ENCODE measurements at places on chromosomes 4 and X.

GRCh38 chrX:121227888-121228287 lies 180.5 kb downstream of the GLUD2 start:
- no peak for DNase-seq

GRCh38 chr4:1109333-1109732 lies 4.0 kb downstream of the RNF212 start:
- no peak for DNase-seq

GRCh38 chrX:111164728-111165127 lies 68.7 kb downstream of the PAK3 start:
- DNase-seq, result no peak

DNA sequence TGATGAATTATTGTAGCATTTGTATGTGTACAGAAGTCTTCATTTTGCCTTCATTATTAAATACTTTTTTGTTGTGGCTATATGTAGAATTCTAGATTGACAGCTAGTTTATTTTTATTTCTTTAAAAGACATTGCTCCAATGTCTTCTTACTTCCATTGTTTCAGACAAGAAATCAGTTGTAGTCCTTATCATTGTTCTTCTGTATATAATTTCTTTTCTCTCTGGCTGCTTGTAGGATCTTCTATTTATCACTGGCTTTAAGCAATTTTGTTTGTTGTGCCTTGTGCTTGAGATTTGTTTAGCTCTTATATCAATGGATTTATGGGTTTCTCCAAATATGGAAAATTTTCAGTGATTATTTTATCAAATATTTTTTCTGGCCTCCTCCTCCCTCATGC lies 13.5 kb upstream of the GATB start:
- no peak for DNase-seq

GRCh38 chrX:25754399-25754798 lies 383.7 kb upstream of the MAGEB18 start:
- DNase-seq, result no peak

DNA sequence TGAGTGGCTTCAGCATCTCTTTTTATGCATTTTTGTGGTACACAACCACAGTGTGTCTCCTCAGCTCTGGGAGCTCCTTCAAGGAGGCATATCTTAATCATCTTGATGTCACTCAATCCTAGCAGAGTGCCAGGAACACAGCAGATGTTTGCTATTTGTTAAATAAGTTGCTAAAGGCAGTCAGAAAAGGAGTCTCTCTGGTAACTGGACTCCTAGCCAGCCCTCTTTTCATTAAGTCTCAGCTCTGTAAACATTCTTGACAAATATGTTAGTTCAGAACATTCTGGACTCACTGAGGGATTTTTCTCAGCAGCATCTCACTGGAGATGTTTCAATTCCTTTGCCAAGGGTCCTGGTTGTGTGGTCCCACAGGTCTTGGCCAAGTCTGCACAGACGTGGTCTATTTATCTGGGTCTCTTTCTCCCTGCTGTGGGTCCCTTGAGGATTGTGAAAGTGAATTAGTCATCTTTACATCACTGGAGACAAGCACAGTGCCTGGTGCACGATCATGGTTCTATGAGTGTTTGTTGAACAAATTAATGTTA lies 20.3 kb upstream of the FAM9C start:
- DNase-seq, result no peak

- no peak for DNase-seq
Measured at GRCh38 chr4:153075836-153076518, 128.3 kb upstream of the TRIM2 start.

GRCh38 chr4:40309250-40309774 lies 25.8 kb upstream of the CHRNA9 start:
- peak; percentile 94 for DNase-seq

DNA sequence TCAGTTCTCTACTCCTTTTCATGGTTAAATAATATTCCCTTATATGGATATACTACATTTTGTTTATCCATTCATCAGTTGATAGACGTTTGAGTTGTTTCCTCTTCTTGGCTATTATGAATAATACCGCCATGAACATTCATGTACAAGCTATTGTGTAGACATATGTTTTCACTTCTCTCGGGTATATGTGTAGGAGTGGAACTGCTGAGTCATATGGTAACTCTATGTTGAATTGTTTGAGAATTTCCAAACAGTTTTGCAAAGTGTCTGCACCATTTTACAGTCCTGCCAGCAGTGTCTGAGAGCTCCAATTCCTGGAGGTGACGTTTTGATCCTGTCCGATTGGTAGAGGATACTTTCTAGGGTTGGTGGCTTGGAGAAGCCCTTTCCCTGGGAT lies 23.6 kb downstream of the PLAC1 start:
- no peak for DNase-seq

- no peak for DNase-seq
Measured at GRCh38 chrX:151510203-151510602, 53.3 kb upstream of the PASD1 start.

DNA sequence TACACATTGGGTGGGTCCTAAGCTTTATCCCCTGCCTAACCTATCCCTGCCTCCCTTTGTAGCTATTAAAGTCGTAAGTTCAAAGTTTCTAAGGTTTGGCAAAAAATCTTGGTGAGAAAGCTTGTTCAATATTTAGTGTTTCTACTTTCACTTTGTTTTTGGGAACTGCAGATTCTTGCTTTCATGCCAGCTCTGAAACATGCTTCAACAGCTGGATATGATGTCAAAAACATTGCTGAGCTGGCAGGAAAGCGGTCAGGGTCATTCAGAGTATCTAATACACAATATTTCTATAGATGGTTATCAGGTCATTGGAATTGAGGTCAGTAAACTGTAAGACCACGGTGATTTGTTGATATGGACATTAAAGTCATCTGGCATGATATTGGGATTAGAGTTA lies 19.7 kb downstream of the CENPI start:
- DNase-seq, result no peak

GRCh38 chrX:107153005-107153404 lies 34.4 kb upstream of the RBM41 start:
- DNase-seq, result no peak

DNA sequence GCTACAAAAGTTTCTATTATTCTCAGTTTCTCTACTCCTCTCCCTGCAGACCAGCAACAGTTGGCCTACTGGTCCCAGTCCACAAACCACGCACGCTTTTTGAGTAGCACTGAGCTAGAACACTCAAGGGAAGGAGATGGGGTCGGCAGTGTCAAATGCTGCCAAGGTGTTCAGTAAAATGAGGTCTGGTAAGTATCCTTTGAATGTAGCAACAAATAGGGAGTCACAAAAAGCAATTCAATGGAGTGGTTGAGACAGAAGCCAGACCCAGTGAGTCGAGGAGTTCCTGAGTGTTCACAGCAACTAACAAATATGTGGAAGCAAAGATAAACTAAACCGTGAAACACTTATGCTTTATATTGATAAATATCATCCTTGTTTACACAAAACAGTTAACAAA lies 355.7 kb downstream of the MID1IP1 start:
- DNase-seq, result no peak

DNA sequence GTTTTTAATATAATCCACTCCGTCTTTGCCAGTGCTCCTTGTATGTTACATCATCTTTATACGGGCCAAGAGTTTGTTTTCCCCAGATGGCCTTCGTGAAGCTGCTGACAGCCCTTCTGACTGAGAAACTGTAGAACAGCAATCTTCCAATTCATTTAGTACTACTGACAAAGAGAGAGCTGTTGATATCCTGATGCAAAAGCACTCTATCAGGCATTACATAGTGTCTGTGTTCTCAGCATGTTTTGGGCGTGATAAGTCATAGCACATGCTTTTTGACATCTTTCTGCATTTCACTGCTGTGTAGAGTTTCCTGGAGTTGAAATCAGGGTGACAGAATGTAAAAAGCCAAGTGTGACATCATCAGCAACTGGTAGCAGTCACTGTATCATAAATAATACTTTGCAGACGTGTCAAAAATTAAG lies 746.3 kb upstream of the FAM241A start:
- DNase-seq, result no peak

- DNase-seq, result no peak
Measured at GRCh38 chr4:107760281-107760947, 40.4 kb upstream of the PAPSS1 start.

DNA sequence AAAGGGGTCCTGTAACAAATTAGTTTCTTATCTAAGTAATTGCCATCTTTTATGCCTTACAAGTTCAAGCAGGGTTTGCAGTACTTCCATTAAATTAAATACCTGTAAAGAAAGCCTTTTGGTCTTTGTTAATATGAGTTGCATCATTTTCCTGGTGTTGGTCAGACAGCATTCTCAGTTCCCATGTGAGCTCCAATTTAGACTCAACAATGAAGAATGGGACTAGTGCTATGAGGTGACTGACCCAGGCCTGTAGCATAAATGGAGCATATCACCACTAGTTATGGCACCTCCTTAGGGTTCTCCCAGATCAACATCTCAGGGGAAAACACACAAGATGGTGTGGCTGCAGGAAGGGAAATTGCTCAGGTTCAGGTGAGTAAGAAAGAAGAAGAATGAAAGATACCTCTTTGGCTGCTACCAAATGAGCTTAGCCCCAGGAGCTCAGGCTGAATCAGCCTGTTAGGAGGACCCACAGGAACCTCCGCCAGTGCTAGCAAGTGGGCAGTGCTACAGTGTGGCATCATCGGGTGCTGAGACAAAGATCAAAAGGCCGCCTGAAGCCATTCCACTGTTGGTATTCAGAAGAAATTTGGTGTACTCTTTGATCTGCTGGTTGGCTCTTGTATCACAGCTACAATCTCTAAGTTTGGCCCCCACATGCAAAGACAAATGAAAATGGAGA lies 1.8 kb downstream of the TTC29 start:
- no peak for DNase-seq

GRCh38 chr4:113773756-113774155 lies 12.2 kb upstream of the CAMK2D start:
- no peak for DNase-seq

DNA sequence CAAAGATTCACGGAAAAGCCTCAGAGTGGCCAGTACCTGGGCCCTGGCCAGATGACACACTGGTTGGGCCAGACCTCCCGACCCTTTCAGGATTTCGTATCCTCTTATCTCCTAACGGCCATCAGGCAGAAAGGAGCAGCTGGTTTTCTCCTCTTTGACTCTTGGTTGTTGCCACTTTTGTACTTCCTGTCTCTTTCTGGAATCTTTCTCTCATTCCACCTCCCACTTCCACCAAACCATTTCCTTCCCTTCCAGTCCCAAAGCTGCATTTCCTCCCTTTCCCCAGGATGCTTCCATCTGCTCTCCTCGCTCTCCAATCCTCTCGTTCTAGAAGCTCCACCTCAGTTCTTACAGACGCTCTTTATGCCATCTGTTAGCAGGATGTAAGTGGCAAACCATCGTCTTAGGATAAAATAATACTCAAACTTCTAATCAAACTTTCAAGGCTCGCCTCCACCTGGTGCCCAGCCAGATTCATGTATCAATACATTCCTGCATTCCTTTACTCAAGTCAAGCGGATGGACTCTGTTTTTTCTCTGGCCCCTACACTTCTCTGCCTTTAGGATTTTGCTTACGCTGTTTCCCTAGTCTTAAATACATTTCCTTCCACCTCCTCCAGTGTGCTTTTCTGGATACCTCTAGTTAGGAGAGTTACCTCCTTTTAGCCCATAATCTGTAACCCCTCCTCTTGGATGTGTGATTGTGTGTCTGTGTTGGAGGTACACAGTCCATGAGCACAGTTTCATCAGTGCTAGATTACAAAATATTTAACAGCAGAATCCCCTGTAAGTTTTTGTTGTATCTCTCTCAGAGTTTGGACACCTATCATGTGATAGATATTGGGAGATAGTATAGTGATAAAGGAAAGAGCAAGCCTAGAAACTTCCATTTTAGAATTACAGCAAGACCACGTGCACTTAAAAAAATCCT lies 70.4 kb downstream of the LDB2 start:
- DNase-seq, result no peak

GRCh38 chr4:2045518-2045951 lies 13.6 kb upstream of the NAT8L start:
- DNase-seq, result peak; percentile 65

DNA sequence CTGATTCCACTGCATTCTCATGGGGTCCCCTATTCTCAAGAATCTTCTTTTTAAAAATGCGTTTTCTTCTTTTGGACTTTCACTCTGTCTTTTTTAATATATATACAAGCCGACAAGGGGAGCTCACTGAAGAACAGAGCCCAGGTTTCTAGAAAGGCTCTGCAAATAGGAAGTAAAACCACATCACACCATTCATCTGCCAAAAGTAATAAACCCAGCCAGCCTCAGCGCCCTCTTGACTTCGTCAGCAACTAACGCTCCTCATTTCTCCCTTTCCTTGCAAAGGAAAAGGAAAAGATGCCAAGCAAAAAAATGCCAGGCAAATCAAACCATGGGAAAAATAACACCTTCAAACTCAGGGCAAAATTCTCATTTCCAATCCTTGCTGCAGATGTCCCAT lies 136.4 kb downstream of the HHIP start:
- no peak for DNase-seq

DNA sequence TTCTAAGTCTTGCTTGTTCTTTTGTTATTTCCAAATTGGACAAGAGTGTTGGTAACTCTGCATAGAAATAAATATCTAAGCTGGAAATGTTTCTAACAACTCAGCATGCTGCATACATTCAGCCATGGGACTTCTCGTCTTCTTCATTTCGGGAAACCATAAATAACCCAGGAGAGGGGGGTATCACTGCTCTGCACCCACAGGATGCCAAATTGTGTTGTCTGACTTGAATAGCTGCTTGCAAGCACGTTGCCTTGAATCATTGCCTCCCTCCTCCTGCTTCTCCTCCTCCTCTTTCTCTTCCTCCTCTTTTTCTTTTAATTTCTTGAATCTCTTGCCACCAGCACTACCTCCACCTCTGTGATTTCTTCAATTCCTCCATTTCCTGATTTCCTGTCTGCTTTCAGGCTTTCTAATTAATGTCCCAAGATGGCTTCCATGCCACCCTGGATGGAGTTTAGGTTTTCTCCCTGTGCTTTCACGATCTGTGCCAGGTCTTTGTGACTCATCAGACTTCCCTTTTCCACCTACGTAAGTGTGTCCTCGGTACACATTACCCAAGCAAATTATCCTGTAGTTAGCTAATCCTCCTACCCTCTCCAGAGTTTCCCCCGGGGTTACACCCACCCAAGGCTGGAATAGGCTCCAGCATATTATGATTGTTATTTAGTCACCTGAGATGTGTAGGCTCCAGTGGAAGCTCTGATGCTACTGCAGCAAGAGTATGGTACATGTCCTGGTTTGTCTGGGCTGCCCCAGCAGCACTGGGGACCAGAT lies 122.6 kb upstream of the VCX3B start:
- no peak for DNase-seq

DNA sequence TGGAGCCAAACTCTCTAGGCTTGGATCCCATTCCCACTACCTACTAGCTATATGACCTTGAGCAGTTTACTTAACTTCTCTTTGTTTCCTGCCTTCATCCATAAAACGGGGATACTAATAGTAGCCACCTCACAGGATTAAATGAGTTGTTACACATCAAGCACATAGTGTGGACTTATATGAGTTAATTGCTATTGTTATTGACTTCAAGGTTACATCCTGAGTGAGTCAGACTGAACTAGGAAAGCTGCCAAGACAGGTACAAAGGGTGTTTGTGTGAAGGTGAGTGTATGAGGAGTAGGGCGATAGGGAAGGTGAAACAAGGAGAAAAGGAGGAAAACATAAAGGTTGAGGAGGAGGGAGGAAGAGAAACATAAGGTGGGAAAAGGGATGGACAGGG lies 32.2 kb downstream of the TFDP3 start:
- DNase-seq, result no peak

Data from activated CD8-positive, alpha-beta memory T cell treated with anti-CD3 and anti-CD28 coated beads for 24 hours (primary cell).